CD4-positive, alpha-beta memory T cell (primary cell): ENCODE measurements at places on chromosomes 5 and 9. TPM values are rescaled to one million over a fixed set of nuclear protein-coding genes. Genes with fewer than 3 reads are reported as not detected.

DNA sequence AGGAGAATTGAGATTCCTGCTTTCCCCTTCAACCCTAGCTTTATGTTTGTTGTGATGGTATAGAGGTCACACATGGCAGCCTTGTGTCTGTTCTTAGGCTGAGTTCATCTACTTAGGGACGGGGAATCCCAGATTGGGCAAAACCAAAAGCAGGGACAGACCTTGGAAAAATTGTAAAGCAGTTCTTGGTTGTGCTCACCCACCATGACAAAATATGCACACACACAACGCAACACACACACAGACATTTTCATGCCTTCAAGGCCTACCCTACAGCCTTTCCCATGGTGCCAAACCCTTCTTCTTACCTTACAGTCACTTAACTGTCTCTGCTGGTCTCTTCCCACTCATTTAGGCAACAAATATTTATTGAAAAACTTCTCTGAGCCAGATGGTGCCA lies 14.8 kb downstream of the PCDHGC5 start:
- no peak for DNase-seq

DNA sequence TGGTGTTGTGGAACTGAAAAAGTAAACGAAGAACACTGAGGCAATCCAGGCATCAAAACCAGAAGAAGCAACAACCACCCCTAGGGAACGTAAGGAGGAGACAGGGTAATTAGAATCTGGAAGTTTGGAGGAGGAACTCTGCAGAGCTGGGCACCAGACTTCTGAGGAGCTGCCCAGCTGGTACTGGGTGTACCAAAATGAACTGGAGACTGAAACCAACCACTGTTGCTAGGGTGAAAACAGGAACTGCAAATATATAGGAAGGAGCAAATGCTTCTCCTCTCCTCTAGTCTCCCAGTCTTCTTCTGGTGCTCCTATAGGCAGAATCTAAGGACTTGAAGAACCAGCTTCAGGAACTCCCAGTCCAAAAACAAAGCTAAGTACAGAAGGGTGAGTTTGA lies 189.8 kb downstream of the ELAVL2 start:
- DNase-seq, result no peak

Gene FOXD1
- not detected for total RNA-seq

Gene INSL4
- total RNA-seq, result not detected

GRCh38 chr5:44909004-44909403 lies 100.3 kb downstream of the MRPS30 start:
- no peak for DNase-seq
